Smooth muscle cell of the umbilical artery (primary cell): ENCODE measurements at places on chromosomes 4 and X. TPM values are rescaled to one million over a fixed set of nuclear protein-coding genes. Genes with fewer than 3 reads are reported as not detected.

Gene NUP62CL
- not detected in 2 replicates for total RNA-seq

Gene FBXO8
- total RNA-seq = 31.7 and 47.2 TPM in 2 replicates

Gene C4orf54
- under 0.01 TPM in 1 of 2 replicates, not detected in the other for total RNA-seq

Gene STX18
- 24.6 and 26.2 TPM in 2 replicates for total RNA-seq

Gene ANKRD50
- 140 and 169 TPM in 2 replicates for total RNA-seq

Gene DGKK
- total RNA-seq = not detected in 2 replicates

Gene TCEAL6
- not detected in 2 replicates for total RNA-seq

Gene DNAAF6
- total RNA-seq = not detected in 2 replicates

Gene HSFX4
- not detected in 2 replicates for total RNA-seq

Gene APELA
- not detected in 2 replicates for total RNA-seq

Gene SPIN2B
- 4.5 and 7.7 TPM in 2 replicates for total RNA-seq

Gene NCAPG
- 2.1 and 20.7 TPM in 2 replicates for total RNA-seq
